M059J (cell line): ENCODE measurements at places on chromosomes 13 and 19. TPM values are rescaled to one million over a fixed set of nuclear protein-coding genes. Genes with fewer than 3 reads are reported as not detected.

GRCh38 chr19:14401468-14402195 is 17.5 kb downstream of the DDX39A start:
- DNase-seq: no peak

NEK3 gene
- 2.2 and 4.2 TPM in 2 replicates for total RNA-seq

GRCh38 chr13:112918266-112918665 is 50.7 kb upstream of the MCF2L start:
- no peak for DNase-seq

- DNase-seq: no peak
Measured at GRCh38 chr13:85728811-85729210, 70.4 kb downstream of the SLITRK6 start.

SLC15A1 gene
- not detected in 2 replicates for total RNA-seq

GRCh38 chr13:35356572-35356971 is 119.9 kb downstream of the MAB21L1 start:
- DNase-seq: no peak
